ENCODE measurements at places on chromosomes 7 and 10.

DNA sequence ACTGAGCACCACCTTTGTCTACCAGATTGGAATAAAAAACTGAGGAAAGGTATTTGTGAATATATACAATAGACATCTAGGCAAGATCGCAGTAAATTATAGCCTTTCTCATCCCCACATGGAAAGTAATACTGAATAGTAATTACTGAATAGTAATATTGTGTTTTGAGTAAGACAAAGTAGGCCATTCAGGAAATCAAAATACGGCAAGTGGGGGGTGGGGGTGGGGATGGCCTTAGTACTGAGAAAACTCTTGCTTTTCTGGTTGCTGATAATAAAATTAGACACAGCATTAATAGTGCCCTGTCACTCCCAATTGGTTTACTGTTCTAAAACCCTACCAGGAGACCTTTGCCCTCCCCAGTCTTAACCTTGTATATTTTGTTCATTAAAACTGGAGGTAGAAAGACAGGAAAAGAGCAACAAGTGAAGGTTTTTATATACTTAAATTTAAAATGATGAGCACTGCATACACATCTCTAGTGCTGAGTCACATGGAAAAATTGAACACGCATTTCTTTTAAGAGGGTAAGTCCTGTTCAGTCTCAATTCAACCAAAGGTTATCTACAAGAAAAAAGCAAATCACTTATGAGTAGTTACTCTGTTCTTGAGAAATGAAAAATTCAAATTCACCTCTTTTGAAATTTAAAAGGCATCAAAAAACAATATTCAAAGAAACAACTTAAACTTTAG, 65.6 kb downstream of the IGF2BP3 start:
- no peaks in the 10 kb centered on the region for H3K4me1 ChIP-seq
- no peak overlapping the region for H3K27ac ChIP-seq
- no peaks in the 10 kb centered on the region for H3K36me3 ChIP-seq
- no peaks in the 10 kb centered on the region for H3K27me3 ChIP-seq

DNA sequence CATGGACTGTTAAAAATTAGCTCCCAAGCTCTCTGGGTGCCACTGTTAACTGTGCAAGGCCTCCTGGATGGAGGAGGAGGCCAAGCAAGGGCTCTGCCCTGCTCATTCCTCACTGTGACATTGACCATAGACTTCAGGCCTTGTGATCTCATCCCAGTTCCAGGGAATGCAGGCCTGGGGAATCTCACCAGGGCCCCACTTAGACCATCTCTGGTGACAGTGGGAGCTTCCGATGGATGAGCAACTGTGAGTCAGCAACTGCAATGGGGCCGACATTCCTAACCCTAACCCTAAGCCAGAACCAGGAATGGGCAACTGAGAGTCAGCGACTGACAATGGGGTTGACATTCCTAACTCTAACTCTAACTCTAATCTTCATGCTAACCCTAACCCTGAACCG, 50.4 kb upstream of the MSMB start:
- H3K4me1 ChIP-seq, result peaks cover 59% of the 10 kb centered on the region
- peak overlapping the region; percentile 47 for H3K27ac ChIP-seq
- H3K36me3 ChIP-seq, result no peaks in the 10 kb centered on the region
- no peak for DNase-seq

- H3K4me1 ChIP-seq, result no peaks in the 10 kb centered on the region
- no peaks in the 10 kb centered on the region for H3K27me3 ChIP-seq
- DNase-seq, result no peak
- H3K4me3 ChIP-seq, result no peak overlapping the region
Observed at GRCh38 chr10:30294476-30295240, 54.4 kb downstream of the MTPAP start.

DNA sequence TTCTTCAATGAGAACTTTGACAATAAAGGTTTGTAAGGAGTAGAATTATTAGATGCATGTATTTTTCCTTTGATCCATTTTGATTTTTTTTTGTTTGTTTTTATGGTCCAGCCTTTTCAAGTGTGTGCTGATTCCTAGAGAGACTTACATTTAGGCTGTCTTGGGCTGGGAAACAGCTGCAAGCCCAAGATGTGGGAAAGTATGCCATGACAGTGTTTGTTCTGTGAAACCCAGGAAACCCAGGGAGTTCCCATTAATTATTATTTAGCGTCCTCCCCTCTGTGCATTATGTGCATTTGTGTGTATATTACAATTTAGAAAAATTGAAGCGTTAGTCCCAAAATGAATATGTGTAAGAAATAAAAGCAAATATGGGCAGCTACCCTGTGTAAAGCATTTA, 216.7 kb downstream of the ABCA13 start:
- H3K4me3 ChIP-seq, result no peak overlapping the region
- H3K27me3 ChIP-seq, result no peaks in the 10 kb centered on the region
- H3K4me1 ChIP-seq, result no peaks in the 10 kb centered on the region
- H3K27ac ChIP-seq, result no peak overlapping the region

DNA sequence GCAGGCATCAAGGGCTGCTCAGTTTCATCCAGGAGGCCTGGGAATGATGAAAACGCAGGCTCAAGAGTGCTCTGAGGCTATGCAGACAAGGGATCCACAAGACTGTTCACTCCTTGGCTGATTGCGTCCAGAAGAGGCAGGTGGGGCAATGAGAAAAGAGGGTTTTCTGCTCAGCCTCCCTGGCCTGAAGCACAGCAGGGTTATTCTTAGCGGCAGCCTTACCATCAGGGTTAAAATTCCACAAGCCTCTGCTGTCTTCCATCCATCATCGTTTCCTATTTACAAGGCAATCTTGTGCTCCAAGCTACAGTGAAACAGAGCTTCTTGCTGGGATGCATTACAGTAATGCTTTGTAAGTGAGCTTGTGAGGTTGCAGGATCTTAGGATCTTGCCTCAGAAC, 129.4 kb upstream of the SHH start:
- H3K4me1 ChIP-seq, result no peaks in the 10 kb centered on the region
- H3K4me3 ChIP-seq, result no peak overlapping the region
- H3K27ac ChIP-seq, result no peak overlapping the region
- no peak for DNase-seq

DNA sequence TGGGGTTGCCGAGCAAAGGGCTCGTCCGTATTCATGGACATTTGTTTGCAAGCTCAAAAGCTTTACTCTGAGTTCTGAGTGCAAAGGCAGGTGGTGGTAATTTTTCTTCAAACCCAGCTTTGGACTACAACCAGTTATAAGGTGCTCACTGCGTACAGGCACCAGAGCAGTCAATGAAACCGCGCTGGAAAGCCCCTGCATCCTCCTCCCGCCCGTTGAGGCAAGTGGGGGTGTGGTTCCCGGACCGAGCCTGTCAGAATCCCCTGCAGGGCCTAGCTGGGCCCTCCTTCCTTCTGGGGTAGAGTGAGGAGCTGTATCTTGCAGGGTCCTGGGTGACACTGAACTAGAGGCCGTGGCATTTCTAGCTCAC, 22.3 kb downstream of the AMZ1 start:
- H3K4me1 ChIP-seq, result peaks cover 32% of the 10 kb centered on the region
- peak; percentile 48 for DNase-seq
- H3K27me3 ChIP-seq, result no peaks in the 10 kb centered on the region
- H3K4me3 ChIP-seq, result peak overlapping the region; percentile 19

DNA sequence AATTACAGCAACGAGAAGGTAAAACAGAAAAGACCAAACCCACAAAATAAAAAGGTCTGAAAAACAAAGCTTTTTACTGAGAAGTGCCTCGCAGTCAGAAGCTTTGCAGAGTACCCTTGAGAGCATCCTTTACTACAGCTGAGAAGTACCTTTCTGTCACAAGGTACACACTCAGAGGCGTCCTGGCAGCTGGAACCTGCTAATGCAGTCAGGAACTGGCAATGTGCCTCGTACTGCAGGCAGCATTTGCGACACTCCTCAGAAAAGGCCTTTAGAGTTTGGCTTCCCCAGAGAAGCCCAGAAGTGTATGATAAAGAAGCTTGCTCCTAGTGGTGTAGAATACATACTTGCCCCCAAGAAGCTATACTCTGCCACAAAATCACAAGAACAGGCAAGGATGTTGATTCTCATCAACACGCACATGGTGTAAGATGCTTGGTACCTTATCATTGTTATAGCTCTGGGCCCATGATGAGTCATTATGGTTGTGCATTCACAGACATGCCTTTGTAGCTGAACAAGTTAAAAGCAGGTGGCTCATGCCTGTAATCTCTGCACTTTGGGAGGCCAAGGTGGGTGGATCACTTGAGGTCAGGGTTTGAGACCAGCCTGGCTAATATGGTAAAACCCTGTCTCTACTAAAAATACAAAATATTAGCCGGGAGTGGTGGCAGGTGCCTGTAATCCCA, 2.0 kb upstream of the GTPBP4 start:
- no peak for DNase-seq
- H3K36me3 ChIP-seq, result no peaks in the 10 kb centered on the region
- no peak overlapping the region for H3K4me3 ChIP-seq
- no peak overlapping the region for H3K27ac ChIP-seq
- H3K27me3 ChIP-seq, result no peaks in the 10 kb centered on the region

DNA sequence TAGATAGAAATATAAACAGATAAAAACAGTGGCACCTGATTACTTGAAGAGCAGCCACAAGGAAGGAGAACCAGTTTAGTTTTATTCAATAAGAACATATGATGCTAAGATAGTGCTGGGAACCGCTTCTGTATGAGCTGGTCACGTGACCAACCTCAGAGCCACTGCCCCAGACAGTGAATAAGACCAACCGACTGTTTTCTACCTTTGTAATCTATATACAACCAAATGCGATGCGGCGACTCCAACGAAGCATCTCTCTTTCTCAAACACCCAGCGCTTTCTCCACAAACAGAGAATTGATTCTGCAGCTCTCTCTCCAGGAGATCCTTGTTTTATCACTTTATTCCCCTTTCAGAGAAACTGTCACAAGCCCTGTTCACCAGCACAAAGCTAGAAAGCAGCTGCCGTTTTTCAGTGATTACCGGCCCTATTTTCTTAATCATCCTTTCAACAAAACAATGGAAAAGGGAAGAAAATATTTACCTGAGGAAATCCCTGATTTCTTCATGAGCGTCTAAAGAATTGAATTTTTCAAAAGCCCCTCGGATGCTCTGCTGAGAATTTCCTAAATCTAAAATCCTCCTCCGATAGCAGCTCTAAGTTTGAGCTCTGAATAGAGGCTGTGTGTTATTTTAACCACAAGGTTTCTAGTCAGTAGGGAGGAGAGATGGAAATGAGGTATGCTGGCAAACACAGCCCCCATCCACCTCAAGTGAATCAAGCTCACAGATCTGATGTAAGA, 55.7 kb upstream of the JCAD start:
- DNase-seq, result no peak
- no peak overlapping the region for H3K27ac ChIP-seq
- H3K27me3 ChIP-seq, result no peaks in the 10 kb centered on the region
- H3K4me3 ChIP-seq, result no peak overlapping the region
- no peaks in the 10 kb centered on the region for H3K36me3 ChIP-seq
- no peaks in the 10 kb centered on the region for H3K4me1 ChIP-seq

- no peak overlapping the region for H3K27ac ChIP-seq
- peaks cover 2% of the 10 kb centered on the region for H3K4me1 ChIP-seq
- H3K4me3 ChIP-seq, result peak overlapping the region; percentile 51
Observed at GRCh38 chr7:158957921-158958491, 101.6 kb downstream of the DYNC2I1 start.

DNA sequence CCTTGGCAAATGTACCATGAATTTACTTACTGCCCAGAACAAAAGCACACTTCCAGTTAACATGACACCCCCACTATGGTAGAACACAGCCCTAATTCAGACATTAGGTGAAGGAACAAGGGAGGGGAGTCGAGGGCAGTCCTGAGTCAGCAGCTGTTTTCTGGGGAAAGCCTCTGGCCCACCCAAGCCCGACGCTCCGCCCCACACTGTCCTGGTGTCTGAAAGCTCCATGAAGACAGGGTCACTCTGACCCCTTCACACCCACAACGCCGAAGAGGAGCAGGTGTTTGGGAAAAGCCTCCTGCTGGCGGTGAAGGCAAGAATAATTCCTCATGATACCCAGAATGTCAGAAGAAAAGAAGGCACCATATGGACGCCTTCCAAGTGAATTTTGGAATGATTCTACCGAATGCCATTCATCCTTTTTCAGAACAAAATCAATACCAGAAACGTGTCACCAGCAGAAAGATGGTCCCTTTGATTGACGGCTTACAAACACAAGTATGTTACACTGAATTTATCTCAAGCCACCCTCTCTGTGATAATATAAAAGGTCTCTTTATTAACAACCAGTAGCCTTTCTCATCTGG, 172.1 kb downstream of the DIP2C start:
- H3K27ac ChIP-seq, result no peak overlapping the region
- no peak for DNase-seq
- no peaks in the 10 kb centered on the region for H3K36me3 ChIP-seq
- H3K4me3 ChIP-seq, result no peak overlapping the region

- H3K27ac ChIP-seq, result no peak overlapping the region
- H3K27me3 ChIP-seq, result peaks cover 3% of the 10 kb centered on the region
- no peaks in the 10 kb centered on the region for H3K36me3 ChIP-seq
- H3K4me1 ChIP-seq, result no peaks in the 10 kb centered on the region
Observed at GRCh38 chr10:78556705-78557432, 511.9 kb upstream of the ZMIZ1 start.

GRCh38 chr7:155409980-155410379, 47.9 kb upstream of the EN2 start:
- H3K27me3 ChIP-seq, result peaks cover 4% of the 10 kb centered on the region
- H3K27ac ChIP-seq, result no peak overlapping the region
- no peaks in the 10 kb centered on the region for H3K4me1 ChIP-seq
- H3K4me3 ChIP-seq, result no peak overlapping the region

- no peaks in the 10 kb centered on the region for H3K27me3 ChIP-seq
- DNase-seq, result no peak
- H3K4me3 ChIP-seq, result no peak overlapping the region
- no peaks in the 10 kb centered on the region for H3K4me1 ChIP-seq
- no peaks in the 10 kb centered on the region for H3K36me3 ChIP-seq
Observed at GRCh38 chr10:89466599-89467035, 52.2 kb downstream of the IFIT5 start.

DNA sequence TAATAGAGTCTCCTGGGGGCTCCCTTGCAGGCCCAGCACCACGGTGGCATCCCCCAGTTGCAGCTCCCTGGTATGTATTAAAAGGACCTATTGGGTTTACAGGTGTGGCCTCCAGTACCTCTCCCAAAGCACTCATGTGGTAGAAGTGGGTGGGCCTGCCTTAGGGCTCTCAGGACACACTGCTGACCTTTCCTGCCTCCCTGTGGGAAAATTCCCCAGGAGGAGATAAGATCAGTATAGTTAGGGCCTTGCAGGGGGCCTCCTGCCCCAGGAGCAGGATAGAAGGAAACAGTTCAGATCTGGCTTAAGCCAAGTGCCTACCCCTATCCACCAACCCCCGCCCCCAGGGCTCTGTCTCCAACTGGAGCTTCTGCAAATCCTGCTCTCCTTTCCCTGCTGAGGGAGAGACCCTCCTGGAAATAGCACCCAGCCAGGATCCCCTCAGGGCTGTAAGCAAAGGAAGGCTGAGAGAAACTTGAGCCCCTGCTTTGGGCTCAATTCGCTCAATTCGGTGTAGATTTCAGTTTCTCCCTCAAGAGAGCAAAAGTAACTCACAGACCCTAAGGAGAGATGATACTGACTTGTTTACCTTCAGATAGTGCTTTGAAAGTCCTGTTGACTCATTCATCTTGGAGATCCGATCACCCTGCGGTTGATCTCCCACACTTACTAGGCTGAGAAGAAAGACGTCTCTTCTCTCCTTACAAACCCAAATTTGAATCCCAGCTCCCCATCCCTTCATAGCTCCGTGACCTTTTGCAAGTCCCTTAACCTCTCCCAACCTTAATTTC, 130.6 kb downstream of the WDR11 start:
- DNase-seq, result no peak
- H3K4me1 ChIP-seq, result peaks cover 2% of the 10 kb centered on the region
- no peak overlapping the region for H3K4me3 ChIP-seq
- H3K27me3 ChIP-seq, result peaks cover 3% of the 10 kb centered on the region
- no peak overlapping the region for H3K27ac ChIP-seq
- H3K36me3 ChIP-seq, result no peaks in the 10 kb centered on the region

- H3K4me3 ChIP-seq, result no peak overlapping the region
- H3K27ac ChIP-seq, result no peak overlapping the region
- H3K36me3 ChIP-seq, result no peaks in the 10 kb centered on the region
- DNase-seq, result no peak
- H3K27me3 ChIP-seq, result no peaks in the 10 kb centered on the region
Observed at GRCh38 chr7:40437936-40438634, 303.3 kb downstream of the SUGCT start.
